Fibroblast of skin of right biceps (primary cell): ENCODE measurements at places on chromosomes 16 and 17.

- DNase-seq: peak; percentile 11
These were observed 32.4 kb downstream of the RAB11FIP3 start for GRCh38 chr16:457732-458400.

- DNase-seq: peak; percentile 37
These were observed 9.3 kb upstream of the USP7 start for GRCh38 chr16:8972843-8973586.

- no peak for DNase-seq
These were observed 29.7 kb downstream of the CUEDC1 start for GRCh38 chr17:57925361-57925990.

DNA sequence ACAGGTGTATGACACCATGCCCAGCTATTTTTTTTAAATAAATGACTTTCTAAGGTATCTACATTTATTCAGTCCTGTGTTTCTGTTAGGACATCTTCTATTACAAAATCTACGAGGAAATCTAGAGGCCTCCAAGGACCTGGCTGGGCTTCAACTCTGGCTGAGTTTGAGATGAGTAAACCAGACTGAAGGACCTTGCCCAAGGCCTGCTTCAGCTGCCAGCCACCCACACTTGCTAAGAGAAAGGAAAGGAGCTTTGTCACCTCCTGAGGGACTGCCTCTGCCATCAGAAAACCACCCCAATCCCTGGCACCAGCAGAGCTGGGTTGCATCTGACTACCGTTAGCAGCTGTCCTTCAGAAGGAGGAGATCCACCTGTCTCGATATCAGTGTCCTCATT lies 1.3 kb upstream of the MYO1D start:
- peak; percentile 23 for DNase-seq

- peak; percentile 92 for DNase-seq
These were observed 4.5 kb upstream of the HEXIM1 start for GRCh38 chr17:45143767-45144198.

DNA sequence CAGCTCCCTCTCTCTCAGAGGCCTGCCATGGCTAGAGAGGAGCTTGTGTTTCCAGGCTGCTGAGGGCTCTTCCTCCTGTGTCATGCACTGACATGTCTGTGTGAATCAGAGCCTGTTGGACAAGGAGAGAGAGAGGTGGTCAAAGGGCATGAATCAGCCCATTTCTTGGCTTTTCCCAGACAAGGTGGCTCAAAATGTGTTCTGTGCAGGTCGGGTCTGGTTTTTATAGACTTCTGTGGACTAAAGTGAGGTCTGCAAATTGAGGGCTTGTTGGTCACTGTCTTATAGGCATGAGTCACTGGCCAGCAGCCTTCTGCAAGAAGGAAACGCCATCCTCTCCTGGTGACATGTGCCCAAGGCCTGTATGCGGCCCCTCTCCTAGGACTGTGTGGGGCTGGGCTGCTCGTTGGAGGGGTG lies 97.9 kb downstream of the FOXL1 start:
- peak; percentile 76 for DNase-seq

DNA sequence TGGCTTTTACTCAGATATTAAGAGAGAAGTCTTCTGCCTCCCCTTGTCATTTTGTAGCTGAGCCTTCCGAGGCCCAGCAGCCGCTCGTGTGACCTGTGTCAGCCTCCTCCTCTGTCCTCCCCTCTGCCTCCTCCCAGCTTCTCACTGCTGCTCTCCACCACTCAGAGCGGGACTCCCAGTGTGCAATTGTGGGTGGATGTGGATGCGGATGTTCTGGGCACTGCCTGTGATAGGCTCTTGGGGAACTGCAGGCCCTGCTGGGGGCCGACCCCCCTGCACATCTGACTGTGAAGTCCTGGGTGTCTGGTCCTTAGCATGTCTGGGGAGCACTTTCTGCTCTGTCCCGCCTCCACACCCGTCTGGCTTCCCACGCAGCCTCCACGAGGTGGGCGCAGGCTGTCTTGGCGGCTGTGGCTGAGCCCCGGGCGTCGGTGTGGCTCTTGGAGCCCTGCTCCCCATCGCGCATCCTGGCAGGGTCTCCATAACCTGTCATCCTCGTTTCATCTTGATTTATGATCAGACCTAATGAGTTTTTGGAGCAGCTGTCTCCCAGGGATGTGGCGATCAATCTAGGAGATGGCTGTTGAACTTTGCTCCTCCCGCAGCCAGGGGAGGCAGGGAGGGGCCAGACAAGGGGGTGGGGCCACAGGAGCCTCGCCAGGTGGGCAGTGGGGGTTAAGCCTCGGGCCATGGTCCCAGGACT lies 28.1 kb downstream of the GRIN2C start:
- DNase-seq: no peak

DNA sequence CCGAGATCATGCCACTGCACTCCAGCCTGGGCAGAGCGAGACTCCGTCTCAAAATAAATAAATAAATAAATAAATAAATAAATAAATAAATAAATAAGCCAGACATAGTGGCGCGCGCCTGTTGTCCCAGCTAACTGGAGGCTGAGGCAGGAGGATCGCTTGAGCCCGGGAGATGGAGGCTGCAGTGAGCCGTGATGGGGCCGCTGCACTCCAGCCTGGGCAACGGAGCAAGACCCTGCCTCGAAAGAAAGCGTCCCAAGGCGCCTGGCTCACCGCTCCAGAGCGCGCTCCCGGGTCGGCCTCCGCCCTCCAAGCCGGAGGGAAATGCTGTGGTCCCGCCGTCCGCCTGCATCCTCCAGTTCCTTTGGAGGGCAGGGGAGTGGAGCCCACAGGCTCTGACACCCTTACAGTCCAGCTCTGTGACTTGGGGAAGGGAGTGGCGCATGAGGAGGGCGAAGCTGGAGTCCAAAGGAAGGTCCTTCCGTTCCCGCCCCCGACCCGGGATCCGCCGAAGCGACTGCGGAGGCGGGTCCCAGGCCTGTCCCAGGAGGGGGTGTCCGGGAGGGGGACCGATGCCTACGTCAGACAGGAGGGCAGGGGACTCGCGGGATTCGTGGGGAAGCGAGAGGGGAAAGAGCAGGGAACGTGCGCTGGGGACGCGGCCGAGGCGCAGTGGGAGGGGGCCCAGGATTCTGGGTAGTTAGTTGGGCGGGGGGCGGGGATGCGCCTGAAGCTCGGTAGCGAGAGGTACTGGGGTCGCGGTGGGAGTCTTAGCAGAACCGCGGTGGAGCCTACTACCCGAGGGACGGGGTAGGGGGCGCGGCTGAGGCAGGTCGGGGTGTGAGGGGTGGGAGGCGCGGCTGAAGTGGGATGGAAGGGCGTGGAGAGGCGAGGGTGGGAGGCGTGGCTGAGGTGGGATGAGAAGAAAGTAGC lies 8.4 kb upstream of the TRPV2 start:
- DNase-seq: peak; percentile 33

GRCh38 chr17:72424505-72425117 lies 303.8 kb downstream of the SOX9 start:
- DNase-seq: no peak

DNA sequence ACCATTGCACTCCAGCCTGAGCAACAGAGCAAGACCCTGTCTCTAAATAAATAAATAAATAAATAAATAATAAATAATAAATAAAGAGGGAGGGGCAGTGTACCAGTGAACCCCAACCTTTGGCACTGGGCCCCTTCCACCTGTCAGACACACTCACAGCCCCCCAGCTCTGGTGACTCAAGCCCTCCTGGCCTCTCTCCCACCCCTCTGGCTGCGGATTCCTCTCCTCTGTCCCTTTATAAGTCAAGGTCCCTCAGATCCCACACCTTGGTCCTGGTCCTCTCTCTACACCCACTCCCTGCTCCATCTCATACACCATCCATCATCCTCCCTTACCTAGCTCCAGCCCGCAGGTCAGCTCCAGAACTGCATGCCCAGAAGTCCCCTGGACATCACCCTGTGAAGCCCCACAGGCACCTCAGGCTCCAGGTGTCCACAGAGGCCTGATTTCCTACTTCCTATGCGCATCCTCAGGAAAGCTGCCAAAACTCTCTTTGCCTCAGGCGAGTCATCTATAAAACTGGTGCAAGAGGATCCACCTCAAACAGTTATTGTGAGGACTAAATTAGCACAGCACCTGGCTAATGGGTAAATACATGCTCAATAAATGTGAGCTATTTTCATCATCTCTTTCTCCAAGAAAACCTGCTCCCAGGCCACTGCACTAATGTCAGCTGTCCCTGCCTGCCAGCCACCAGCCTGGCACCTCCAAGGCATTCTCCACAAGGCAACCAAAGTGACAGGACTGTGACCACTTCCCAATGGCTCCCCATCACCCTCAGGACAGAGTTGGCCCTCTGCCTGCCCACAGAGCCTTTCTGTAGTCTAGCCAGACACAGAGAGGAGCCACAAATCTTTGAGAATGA lies 46.8 kb downstream of the BEAN1 start:
- DNase-seq: no peak

DNA sequence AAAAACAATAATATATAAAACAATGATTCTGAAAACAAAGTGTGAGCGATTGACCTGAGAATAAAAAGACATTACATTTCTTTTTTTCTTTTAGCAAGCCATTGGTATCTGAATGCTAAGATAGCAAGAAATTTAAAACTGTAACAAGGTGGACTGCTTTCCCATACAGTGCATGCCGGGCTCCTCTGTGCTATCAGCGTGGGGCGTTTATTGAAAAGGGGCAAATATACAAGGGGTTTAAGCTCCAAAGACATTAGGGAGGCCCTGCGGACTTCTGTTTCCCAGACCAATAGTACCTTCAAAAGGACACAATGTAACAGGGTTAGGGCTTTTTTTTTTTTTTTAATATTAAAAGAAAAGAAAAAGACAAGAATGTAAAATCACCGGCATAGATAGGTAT lies 261.3 kb downstream of the ZFHX3 start:
- DNase-seq: no peak

DNA sequence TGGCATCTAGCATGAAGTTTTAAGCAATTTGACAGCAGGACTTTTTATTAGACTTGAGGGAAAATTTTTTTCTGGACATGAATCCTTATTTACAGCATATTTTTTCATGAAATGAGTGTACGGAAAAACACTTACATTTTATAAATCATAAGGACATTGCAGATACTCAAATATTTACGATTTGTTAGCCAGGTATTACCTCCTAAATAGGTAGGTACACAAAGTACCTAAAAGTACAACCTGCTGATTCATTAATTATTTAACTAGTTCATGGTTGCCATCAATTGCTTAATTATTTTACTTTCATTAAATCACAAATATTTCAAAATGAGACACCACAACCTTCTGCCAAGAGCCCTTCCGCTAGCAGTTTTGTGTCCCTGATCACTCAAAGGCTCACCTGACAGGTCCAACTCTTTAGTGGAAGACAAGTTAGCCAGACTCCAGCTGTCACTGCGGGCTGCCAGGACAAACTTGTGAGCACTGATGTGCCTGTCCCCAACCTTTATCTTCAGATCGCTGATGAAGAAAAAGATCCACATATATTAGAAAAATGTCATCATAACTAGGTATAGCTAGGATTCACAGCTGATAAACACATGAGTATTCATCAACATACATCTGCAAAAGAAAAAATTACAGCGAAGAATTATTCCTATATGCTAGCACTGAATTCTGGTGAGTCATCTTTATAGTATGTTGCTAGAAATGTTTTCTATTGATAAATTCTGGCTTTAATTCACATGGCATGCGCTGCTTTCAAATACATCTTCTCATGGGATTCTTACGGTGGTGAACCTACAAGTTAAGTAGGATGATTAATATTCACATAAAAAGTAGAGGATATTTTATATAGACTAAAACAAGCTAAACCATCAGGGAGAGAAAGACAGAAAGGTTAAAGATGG lies 28.2 kb downstream of the ANKFY1 start:
- peak; percentile 82 for DNase-seq

DNA sequence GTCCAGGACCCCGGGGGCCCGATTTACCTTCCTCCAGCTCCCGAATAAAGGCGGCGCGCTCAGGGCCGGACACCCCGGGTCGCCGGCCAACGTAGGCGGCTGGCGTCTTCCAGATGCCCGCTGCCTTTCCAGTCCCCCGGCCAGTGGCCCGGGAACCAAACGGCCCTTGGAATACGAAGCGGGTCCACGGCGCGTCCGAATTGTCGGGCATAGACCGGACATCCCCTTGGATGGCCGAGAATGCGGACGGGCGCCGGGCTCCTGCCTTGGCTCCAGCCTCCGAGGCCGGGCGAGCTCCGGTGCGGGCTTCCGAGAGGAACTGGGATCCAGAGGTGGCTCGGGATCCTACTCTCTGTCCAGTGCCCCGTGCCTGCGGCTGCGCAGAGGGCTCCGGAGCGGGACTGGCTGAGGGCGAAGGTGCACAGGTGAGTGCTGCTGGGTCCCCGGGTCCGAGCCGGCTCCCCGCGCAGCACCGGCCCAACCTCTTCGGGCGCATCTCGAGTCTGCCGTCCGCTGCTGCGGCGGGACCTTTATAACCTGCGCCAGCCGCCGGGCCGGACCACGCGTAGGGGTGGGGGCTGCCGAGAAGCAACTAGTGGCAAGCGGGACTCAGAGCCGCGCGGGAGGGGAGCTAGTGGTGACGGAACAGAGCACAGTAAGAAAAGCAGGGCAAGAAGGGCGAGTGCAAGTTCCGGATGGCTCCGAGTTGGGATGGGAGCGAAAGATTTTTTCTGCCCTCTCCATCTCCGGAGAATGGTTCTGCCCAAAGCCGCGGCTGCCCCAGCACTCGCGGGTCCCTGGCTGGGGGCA lies at the start of gene HAP1:
TSS of gene HAP1 (minus strand) at position 505 of the 810 bp plus-strand sequence. CDS start at position 496, 9 bp downstream.
- peak; percentile 4 for DNase-seq

- peak; percentile 71 for DNase-seq
These were observed 26.1 kb downstream of the MEAK7 start for GRCh38 chr16:84478172-84478947.

DNA sequence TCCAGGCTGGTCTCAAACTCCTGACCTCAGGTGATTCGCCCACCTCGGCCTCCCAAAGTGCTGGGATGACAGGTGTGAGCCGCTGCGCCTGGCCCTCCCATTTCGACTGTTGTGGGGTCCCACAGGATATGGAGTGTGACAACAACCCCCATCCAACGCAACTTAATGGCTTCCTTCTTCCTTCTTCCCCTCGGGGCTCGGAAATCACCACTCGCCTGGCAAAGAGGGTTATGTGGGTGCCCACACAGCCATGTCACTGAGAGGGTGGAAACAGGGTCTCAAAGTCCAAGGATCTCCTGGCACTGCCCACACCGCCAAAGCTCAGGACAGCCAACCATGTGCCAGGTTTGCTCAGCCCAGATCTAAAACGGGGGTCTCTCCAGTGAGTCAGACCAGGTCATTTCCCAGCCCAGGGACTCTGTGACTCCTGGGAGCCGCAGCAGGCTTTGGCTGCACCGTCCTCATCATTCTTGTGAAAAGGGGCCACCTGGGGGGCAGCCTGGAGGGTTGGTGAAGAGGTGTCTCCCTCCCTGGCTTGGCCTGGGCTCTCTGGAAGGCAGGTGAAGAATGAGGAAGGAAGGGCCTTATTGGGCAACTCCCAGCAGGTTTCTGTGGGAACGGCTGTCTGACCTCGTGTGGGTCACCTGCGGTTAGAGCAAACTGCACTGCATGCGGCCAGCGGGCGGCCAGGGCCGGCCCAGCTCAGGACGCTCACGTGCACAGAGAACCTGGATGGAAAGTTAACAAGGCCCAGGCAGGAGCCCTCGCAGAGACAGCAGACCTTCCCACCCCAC lies 25.3 kb upstream of the LITAF start:
- no peak for DNase-seq

GRCh38 chr17:77756028-77756427 lies 202.5 kb upstream of the TNRC6C start:
- DNase-seq: no peak

GRCh38 chr17:77246110-77247047 lies 105.6 kb downstream of the SEC14L1 start:
- no peak for DNase-seq
